ENCODE measurements at places on chromosomes 4 and X.

- DNase-seq: no peak
Measured at GRCh38 chr4:59936566-59936965, 1263.6 kb upstream of the ADGRL3 start.

GRCh38 chr4:90099812-90100211 is 27.4 kb upstream of the CCSER1 start:
- no peak for DNase-seq

DNA sequence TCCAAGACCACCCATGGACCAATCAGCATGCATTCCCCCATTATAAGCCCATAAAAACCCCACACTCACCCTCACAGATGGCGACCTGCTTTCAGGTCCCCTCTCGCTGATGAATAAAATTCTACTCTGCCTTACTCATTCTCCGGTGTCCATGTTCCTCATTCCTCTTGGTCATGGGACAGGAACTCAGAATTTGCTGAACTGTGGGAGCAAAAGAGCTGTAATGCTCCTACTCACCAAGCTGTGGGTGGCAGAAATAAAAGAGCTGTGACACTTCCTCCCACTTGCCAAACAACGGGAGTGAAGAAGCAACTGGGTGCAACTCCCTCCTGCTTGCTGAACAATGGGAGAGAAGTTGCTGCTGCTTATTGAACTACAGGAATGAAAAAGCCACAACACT is 168.5 kb upstream of the PCDH18 start:
- no peak for DNase-seq

DNA sequence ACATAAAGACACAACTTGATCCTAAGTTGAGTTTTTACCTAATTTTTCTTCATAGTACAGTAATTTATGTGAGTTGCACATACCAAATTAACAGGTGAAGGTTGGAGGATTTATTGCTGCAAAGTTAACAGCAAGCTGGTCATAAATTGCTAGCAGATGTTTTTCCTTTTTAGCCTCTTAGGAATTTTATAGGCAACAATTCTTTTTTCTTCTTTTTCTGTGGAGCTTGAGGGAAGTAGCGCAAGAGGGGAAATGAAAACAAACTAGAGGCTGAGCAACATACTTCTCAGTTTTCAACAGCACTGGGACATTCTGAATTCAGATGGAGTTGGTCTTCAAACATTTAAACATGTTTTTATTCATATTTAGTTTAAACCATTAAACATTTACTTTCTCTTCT is 63.7 kb upstream of the TLR2 start:
- DNase-seq: no peak

DNA sequence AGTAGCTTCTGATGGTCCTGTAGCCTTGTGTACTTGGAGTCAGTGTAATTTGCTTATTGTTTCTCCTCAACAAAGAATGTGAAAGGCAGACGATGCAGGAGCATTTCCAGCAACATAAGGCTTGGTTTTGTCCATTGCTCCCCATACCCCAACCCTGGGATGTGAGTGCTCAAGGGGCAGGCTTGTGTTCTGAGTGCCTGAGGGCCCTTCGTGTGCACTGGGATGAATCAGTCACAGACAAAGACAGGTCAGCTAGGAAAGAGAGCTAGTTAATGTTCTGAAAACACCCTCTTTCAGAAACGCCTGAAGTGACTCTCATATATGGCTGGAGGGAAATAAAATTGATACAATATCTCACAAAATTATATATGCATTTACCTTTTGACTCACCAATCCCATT is 59.1 kb downstream of the PRPS1 start:
- DNase-seq: no peak

- no peak for DNase-seq
Measured at GRCh38 chr4:38930204-38930603, 62.6 kb downstream of the FAM114A1 start.

DNA sequence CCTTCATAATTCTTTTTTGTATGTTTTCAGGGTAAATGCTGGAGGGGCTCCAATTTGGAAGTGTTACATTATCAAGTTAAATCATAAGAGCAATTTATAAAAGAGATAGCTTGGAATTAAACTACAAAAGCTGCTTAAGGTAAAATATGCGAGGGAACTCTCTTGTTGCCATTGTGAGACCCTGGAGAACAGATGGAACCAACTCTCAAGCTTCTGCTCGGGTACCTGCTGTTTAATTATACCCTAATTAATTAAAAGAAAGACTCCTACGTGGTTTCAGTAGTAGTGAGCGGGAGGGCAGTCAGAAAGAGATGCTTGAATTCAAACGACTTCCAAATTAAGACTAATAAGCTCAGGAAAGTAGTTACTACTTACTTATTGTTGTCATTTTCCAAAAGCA is 313.1 kb upstream of the TACR3 start:
- DNase-seq: no peak

DNA sequence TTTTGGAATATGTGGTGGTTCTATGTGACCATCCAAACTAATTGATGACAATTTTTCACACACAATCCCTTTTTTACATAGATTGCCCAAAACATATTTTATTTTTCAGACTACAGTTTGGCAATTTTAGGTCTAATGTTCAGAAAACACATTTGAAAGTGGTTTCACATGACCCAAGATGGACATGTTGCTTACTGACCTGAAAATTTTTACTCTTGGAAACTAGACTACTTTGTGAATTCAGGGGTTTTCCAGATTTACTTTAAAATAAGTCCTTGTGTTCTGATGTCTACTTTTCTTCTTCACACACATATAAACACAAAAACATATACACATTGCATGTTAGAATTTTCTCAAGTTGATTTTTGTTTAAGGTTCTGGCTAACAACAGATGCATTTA is 79.5 kb downstream of the HMGB2 start:
- DNase-seq: no peak

DNA sequence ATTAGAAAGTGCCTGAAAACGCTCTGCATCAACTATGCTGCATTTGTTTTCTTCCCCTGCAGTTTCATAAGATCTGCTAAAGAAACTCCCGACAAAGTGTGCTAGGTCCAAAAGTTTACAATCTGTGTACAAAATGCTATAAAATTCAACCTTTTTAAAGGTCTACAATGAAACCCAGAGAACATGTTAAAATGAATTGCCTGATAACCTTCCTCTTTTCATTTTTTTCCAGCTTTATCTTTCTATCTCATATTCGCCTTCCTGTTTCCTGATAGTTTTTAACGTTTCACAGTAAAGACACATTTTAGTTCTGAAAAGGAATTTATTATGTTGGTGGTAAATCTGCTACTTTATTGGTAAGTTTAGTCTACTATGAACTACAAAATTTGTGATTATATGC is 9.5 kb upstream of the HPGDS start:
- no peak for DNase-seq

DNA sequence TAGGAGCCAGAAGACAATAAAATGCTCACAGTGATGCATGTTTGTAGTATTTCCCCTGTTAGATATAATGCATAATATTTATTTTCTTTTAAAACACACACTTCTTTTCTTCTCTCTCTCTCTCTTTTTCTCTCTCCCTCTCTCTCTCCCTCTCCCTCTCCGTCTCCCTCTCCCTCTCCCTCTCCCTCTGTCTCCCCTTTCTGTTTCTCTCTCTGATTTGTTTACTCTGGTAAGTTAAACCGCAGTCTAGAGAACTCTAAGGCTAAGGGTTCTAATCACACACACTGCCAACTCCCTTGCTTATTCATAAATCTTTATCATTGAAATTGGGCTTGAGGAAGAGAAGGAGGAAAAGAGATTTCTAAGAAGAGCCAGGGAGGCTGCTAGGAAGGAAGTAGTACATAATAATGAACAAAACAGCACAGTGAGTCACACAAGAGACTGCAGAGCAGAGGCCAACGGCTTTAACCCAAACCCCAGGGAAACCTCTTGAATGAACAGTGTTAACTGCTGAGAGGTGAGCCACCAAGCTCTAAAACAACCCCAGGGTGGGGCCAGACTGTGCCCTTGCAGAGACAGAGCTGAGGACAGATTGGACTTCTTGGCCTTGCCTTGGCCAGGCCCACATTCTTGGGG is 9.1 kb upstream of the PHOX2B start:
- no peak for DNase-seq

- DNase-seq: no peak
Measured at GRCh38 chrX:69298466-69299140, 133.3 kb upstream of the PJA1 start.

GRCh38 chr4:106981431-106981830 is 54.7 kb downstream of the DKK2 start:
- no peak for DNase-seq

DNA sequence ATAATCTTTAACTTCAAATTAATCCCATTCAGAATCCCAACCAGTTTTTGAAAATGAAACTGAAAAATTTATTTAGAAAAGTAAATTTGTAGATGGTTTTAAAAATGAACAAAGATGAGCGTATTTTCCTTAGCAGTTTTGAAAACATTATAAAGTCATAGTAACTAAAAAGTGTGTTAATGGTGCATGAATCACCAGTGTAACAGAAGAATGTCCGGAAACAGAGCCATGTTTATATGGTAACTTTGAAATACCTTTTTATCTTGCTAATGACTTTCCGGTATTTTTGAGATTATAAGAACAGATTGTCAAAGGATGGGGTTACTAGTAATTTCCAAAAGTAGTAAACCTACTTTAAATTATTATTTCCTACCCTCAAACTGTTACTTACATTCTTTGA is 145.9 kb downstream of the IRS4 start:
- DNase-seq: no peak

- DNase-seq: no peak
Measured at GRCh38 chrX:65745992-65746391, 78.5 kb downstream of the MSN start.

GRCh38 chr4:97491856-97492255 is 651.4 kb downstream of the STPG2 start:
- no peak for DNase-seq

GRCh38 chrX:7086384-7086783 is 61.1 kb upstream of the STS start:
- DNase-seq: no peak

DNA sequence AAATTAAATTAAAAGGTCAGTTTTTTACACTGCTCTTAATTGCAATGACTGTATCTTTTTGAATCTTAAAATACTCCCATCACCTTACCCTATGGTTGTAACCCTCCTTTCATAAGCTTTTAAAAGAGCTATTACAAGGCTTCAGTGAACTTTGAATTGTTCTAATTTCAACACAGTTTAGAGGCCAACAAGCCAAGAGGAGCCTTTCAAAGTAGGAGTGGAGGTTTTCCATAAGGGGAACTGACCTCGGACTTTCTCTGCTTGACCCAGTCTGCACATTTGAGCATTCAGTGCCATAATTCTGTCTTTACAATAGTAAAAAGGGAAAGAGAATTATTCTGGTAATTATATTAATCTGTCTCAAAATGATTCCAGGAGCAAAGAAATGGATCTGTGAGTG is 98.9 kb downstream of the PARM1 start:
- DNase-seq: no peak

DNA sequence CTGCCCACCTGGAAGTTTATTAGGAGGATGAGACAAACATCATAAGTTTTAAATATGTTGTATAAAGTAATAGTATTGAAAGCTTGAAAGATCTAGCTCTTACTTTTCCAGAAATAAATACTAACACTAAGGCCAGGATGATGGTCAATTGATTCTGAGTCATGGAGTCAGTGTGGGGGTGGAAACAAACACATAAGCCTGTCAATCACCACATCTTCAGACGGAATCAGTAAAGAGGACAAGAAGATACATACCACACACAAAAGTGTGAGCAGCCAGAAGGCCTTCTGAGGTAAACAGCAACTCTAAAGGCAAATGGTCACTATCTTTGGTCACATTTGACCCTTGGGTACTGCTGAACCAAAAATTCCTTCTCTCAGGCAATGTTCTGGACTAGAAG is 365.0 kb upstream of the RASGEF1B start:
- no peak for DNase-seq
